ENCODE measurements at places on chromosomes 3 and 15. TPM values are rescaled to one million over a fixed set of nuclear protein-coding genes. Genes with fewer than 3 reads are reported as not detected.

DNA sequence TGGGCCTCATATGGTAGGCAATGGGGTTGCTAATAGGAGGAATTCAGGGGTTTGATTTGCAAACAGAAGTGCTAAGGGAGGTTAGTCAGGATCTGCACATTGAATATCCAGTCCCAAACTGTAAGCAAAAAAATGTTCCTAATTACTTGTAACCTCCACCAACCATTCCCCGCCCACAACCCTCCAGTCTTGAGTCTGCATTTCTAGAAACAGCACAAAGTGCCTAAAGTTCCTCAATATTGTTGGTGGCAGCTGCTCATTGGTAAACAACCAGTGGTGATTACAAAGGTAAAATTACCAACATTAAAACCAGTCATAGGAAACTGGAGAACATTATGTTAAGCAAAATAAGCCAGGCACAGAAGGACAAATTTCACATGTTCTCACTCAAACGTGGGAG, 18.9 kb downstream of the HDC start:
- DNase-seq: no peak

The ARGFX gene
- total RNA-seq: not detected

DNA sequence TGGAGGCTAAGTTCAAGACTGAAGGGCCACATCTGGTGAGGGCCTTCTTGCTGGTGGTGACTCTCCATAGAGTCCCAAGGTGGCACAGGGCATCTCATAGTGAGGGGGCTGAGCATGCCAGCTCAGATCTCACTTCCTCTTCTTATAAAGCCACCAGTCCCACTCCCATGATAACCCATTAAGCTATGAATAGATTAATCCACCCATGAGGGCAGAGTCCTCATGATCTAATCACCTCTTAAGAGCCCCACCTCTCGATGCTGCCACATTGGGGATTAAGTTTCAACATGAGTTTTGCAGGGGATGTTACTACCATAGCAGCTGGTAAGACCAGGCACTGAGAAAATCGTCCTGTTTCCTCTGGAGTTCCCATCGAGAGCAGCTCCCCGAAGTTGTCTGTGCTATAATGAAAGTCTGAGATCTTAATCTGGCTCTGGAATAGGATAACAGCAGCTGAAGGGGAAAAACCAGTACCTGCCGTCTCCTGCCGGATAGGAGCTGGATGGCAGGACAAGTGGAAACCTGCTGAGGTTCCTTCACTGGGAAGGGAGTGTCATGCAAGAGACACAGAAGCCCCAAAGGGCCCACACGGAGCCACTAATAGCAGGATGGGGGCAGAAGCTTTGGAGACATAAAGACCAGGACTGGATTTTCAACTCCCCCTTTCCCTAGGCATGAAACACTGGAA, 79.5 kb upstream of the EPHB3 start:
- DNase-seq: no peak

DNA sequence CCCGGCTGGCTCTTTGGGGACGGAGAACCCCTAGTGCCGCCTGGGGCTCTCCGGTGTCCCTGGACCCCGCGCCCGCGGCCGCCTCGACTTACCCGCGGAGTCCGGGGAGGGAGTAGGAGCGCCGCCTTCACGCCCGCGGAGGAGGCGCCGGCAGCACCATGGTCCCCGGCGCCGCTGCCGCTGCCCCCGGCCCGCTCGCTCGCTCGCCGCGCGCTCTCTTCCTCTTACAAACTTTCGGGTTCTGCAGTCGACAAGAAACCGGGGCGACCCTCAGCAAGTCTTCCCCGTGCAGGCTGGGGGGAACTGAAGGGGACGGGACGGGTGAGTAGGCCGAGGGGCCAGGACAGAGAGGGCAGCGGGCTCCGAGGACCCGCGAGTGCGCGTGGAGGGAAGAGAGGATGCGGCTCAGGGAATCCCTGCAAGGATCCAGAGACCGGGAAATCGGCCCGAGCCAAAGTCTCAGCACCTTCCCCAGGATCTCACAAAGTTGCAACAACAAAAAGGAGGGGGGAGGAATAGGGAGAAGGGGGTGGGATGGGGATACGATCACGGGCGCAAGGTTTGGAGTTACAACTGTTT, 2.0 kb downstream of the FOXP1 start:
- DNase-seq: peak; percentile 85

GRCh38 chr3:132317229-132317948, at the start of gene ACP3:
Gene ACP3 (plus strand): TSS chr3:132317407. CDS start chr3:132317457, 50 bp downstream.
- DNase-seq: peak; percentile 78

GRCh38 chr15:34514251-34514670, 69.2 kb downstream of the GOLGA8B start:
- DNase-seq: peak; percentile 76

DNA sequence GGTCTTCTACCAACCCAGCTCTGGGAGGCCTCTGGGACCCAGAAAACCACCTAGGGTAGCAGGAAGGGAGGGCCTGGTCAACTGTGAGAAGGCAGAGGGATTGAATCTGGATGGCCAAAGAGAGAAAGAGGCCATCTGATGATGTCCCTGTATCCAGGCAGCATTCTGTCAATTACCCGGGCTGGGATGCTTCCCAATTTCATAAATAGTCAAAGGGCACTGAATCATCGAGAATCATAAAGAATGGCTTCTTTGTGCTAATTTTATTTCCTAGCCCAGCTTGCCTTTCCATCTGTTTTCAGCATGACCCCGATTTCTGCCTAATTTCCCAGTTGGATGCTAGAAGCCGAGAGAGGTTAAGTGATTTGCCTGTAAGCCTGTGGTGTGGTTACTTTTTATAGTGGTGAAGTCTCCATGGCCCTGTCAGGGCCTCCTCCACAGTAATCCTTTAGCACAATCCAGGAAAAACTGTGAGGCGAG, 129.2 kb downstream of the FAM43A start:
- DNase-seq: no peak

GRCh38 chr15:58297639-58298038, 134.2 kb upstream of the LIPC start:
- no peak for DNase-seq

The ST3GAL6 gene
- 27.1 TPM for total RNA-seq

DNA sequence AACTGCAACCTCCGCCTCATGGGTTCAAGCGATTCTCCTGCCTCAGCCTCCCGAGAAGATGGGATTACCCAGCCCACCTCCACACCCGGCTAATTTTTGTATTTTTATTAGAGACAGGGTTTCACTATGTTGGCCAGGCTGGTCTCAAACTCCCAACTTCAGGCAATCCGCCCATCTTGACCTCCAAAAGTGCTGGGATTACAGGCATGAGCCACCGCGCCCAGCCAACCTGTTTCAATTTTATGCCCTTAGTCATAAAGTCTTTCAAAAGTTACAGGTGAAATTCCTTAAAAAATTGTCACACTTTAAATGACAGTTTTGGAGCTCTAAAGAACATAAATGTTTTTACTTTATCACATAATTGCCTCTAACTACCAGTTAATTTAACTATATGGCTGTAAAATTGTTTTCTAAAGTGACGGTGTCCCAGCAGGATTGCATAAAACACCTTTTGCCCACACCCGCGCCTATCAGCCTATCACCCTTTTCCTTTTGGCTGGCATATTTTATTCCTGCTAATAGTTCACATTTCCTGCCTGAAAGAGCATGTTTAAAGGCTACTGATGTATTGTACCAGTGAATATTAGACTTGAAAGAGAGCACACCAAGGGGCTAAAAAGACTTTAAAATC, 164.2 kb upstream of the SEMA6D start:
- no peak for DNase-seq

DNA sequence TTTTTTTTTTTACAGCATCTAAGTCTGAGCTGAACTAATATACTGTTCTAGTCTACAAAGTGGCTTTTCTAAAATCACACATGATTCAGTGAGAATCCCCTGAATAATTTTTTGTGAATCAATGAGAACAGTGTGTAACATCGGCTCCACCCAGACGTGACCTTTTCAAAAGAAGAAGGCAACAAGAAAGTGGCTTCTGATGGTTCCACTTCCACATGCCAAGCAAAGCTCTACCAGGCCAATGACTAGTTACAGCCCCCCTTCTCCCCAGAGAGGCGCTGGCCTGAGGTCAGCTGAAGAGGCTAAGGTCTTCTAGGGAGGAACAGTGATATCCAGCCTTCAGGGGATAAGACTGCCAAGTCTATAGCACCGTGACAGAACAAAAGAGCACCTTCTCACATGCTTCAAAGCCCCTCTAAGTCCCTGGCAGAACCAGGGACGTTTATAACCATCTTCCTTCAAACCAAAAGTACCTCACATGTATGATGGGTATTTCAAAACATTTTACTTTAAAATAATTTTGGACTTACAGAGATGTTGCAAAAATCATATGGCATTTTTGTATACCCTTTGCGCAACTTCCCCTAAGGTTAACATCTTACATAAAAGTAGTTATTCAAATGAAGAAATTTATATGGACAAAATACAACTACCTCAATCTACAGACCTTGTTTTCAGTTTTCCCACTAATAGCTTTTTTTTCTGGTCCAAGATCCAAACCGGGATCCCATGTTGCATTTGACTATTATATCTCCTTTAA, 177.9 kb downstream of the OSBPL10 start:
- DNase-seq: no peak

DNA sequence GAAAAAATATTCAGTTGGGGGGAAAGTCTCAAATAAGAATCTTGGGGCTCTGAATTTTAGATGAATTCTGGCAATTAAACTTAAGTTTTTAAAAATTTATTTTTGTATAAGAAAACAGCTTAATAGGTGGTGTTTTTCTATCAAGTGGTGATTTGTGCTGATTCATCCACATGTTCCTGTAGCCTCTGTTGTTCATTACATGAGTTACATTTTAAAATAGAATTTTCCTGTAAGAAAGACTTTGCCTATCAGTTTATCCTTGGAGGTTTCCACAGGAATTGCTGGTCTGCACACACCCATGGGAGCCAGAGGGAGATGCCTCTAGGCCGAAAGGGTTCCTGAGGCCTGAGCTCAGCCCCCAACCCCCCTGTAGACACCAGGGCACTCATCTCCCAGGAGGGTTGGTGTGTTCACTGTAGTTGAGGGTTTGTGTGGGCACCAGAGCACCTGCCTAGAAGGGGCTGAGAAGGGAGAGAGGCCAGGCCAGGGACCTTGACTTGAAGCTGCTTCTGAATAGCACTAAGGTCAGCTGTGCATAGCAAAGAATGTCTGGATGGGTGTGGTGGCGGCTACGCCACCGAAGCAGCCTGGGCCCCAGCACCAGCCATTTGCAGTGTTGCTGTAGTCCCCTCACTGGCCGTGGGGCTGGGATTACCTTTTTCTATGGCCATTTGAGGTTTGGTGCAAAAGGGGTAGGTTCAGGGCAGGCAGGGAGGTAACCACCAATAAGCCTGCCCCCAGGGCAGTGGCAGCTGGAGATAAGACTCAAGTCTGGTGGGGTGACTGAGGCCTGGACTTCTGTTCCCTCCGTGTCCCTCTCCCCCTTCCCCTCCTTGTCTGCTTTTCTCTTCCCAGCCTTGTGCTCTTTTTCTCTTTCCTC, 11.9 kb downstream of the DNAJA4 start:
- no peak for DNase-seq

The C3orf85 gene
- not detected for total RNA-seq

The NOX5 gene
- not detected for total RNA-seq

The KLF15 gene
- 33.0 TPM for total RNA-seq

DNA sequence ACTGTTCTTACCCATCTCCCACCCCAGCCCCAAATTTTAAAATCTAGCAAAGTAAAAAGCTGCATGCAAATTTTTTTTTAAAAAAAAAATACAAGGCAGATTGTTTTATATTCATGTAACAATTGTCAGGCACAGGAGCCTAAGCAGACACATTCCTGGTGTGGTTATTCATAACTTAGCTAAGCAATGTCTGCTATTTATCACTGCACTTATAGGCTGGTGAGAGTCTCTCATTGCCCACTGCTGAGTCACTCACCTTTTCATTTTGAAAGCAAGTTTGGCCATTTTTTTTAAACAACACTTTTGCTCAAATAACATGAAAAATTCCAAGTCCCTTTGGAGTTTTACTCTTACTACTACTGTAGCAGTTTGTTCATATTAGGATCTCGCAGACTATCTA, 413.9 kb downstream of the RBMS3 start:
- DNase-seq: no peak

The UPK1B gene
- total RNA-seq: 0.11 TPM

The IL16 gene
- 3.7 TPM for total RNA-seq

DNA sequence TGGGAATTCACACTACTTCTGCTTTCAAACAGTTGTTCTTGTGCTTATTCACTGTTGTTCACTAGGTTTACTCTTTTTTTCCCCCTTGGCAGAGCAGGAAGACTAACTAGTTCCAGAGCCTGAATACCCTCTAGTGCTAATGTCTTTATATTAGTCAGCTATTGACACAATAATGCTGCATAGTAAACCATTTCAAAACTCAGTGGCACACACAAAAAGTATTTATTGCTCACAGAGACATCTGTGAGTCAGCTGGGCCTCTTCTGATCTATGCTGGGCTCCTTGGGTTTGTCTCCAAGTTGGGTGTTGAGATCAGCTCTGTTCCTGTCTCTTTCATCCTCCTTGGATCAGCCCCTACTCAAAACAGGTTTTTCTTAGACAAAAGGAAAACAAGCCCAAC, 51.1 kb downstream of the RSRC1 start:
- DNase-seq: no peak

GRCh38 chr3:95815828-95816227, 998.6 kb upstream of the EPHA6 start:
- DNase-seq: no peak

The ATP13A4 gene
- 0.38 TPM for total RNA-seq
